ENCODE measurements at places on chromosomes 5 and 9.

- no peak for DNase-seq
Measured at GRCh38 chr9:120923620-120924328, 2.8 kb downstream of the TRAF1 start.

DNA sequence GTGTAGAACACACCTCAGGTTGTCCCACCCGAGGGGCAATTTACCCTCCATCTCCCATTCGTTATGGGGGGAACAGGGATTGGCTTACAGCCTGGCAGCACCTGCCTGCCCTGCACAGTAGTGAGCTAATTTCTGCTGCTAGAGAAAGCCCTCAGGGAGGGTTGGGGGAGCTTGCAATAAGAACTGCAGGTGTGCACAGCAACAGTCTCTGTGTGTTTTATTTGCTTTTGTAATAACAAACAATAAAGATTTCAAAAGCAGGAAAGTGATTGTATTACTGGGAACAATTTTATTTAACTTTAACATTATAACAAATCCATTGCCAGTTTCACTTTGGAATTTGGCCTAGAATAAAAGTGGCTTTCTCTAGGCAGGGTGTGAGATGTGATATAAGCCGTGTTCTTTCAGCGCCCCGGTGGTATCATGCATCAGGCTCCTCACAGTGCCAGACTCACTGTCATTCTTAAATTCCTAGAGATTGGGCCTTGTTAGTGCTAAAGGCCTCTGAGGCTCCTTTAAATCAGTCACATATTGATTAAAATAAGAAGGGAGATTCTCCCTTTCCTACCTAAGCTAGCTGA, 81.1 kb downstream of the RMI1 start:
- DNase-seq: no peak

GRCh38 chr5:23305055-23305454, 202.4 kb upstream of the PRDM9 start:
- no peak for DNase-seq

- DNase-seq: no peak
Measured at GRCh38 chr5:84568171-84568570, 183.5 kb upstream of the EDIL3 start.

- DNase-seq: no peak
Measured at GRCh38 chr9:12878351-12878978, 103.6 kb downstream of the LURAP1L start.

DNA sequence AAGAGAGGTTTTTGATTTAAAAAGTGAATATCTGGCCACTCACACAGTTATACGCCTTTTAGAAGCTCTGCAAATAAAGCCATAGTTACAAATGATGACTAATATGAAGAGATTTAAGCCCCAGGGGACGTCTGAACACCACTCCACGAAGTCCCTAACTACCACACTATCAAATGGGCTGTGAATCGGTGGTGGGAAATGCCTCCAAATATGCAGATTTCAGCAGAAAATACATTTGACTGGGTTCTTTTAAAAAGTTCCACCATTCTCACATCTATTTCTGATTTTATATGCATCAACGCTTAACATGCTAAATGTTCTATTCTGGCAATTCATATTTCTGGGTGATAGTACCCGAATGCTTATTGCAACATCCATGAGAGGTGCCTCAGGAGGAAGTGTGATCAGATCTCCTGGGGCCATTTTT, 22.5 kb downstream of the TICAM2 start:
- DNase-seq: no peak

DNA sequence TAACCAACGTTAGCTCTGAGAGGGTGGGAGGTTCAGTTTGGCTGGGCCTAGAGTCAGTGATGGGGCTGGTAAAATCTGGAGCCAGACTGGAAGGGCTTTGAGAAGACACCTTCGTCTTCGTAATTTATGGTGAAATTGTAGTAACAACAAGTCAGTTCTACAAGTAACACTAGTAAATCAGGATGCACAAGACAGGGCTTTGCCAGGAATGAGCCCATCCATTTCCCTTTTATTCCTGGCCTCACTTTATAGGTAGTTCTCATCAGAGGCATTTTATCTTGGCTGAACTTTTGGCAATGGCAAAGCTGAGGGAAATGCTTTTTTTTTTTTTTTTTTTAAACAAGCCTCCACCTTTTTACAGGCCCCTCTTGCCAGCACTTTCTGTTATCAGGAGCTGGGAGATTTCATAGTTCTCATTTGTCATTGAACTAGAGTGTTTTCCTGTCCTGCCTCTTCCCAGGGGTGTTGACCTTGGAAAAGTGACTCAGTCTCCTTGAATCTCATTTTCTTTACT, 110.5 kb upstream of the KLF4 start:
- DNase-seq: no peak

DNA sequence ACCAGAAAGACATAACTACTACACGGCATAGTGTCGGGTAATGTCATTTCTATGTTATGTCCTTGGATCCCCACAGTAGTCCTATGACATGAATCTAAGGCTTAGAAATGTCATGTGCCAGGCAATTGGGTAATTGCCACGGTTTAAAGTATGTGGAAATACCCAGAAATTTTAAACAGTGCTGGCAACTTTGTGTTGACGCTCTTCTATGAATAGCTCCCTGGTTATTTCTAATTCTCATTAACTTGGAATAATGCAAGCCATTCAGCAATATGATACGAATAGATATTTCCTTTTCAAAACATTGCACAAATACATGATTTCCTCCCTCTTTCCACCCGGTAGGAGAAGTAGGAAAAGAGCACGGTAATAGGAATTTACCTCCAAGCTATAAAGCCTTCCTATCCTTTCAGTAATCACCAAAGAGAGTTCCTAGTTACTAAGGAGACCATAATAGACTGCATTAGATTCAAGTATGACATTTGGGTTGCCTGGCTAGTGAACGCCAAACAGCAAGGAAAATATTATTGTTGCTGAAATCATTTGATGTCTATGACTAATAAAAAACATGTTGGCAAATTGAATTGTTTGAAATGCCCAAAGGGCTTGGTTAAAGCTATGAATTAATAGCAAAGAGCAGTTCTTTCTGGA, 168.4 kb downstream of the CCDC192 start:
- peak; percentile 43 for DNase-seq

GRCh38 chr9:135491764-135492163, 8.7 kb upstream of the MRPS2 start:
- DNase-seq: no peak

DNA sequence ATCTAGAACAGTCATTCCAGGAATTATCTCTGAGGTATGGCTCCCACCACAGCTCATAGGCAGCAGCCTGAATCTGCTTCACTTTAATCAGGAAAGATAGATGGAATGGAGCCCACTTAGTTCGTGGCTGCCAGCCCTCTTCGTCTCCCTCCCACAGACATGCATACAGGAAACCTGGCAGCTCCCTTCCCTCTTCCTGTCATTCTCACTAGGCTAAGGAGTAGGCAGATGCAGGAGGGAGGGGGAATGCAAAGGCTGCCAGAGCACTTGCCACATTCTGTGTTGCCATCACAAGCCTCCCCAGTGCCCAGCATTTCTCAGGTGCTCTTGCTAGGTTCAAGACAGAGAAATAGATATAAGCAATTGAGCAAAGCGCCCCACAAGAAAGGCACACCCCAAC, 378.9 kb downstream of the ELAVL2 start:
- DNase-seq: no peak

- DNase-seq: no peak
Measured at GRCh38 chr9:91029650-91030361, 228.2 kb downstream of the SYK start.

DNA sequence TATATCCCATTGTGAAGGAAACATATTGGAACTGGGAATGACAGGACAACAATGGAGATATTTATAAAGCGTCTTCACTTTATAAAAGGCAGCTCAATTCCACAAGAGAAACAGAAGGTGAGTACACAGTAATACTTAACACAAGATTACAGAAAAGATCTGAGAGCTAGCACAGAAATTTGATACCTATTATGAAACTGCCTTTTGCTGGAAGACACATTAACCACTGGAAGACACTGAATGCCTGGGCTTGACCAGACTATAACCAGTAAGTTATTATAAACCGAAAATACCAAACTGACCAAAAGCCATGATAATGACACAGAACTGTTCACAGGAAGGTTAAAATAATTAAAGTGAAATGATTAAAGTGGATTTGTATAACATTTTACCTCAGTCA, 195.4 kb downstream of the NR2F1-AS1 start:
- DNase-seq: no peak
